Activated T-helper 1 cell treated with Interleukin-2 at 50 U/mL for 16 hours (primary cell): ENCODE measurements at places on chromosomes 1 and 21.

GRCh38 chr1:226884966-226885820 is 14.8 kb downstream of the PSEN2 start:
- DNase-seq, result no peak

GRCh38 chr1:78755986-78756385 is 106.4 kb downstream of the IFI44 start:
- no peak for DNase-seq

- DNase-seq, result no peak
Measured at GRCh38 chr21:45636951-45637646, 6.4 kb upstream of the PCBP3 start.

DNA sequence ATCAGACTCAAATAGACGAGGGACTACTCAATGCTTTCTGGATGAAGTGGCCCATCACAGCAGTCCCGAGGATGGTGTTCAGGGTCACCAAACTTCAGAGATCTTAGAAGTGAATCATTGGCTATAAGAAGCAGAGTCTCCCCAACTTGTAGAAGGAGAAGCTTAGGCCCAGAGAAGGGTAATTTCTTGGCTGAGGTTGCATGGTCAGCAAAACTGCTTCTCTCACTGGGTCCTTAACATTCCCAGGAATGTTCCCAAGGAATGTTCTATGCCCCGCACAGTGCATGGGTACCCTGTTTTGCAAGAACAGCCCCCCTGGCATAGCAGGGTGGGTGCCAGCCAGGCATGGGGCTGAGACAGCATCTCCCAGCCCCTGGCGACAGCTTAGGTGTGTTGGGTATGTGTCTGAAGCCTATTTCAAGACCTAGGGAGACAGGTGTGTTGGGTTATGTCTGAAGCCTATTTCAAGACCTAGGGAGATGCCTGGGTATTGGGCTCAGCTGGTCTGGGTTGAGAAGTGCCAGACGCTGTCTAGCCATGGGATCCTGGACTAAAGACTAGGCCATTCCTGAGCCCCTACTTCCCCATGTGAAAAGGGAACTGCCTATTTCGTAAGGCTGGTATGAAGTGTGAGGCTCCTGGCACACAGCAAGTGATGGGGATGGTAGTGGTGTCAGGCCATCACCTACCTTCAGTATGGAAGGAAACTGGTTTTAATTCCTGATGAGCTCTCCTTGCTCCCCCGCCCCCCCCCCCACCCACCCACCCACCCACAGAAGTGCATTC is 26.1 kb downstream of the PADI6 start:
- no peak for DNase-seq

DNA sequence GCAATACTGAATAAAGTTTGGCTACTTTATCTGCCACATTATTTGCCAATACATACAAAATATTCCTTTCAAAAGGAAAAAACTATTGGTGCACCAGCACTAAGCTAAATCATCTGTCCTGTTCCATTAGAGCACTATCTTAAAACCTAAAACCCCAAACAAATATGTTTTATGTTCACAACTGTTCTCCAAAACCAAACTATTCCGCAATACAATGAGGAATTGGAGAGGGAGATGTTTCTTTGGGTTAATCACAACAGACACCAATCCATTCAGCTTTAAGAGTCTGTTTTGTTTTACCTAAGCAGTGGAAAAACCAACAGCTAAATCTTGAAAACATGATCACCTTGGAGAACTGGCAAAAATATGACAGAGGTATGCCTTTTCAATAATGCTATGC is 85.1 kb downstream of the ZNF644 start:
- no peak for DNase-seq

DNA sequence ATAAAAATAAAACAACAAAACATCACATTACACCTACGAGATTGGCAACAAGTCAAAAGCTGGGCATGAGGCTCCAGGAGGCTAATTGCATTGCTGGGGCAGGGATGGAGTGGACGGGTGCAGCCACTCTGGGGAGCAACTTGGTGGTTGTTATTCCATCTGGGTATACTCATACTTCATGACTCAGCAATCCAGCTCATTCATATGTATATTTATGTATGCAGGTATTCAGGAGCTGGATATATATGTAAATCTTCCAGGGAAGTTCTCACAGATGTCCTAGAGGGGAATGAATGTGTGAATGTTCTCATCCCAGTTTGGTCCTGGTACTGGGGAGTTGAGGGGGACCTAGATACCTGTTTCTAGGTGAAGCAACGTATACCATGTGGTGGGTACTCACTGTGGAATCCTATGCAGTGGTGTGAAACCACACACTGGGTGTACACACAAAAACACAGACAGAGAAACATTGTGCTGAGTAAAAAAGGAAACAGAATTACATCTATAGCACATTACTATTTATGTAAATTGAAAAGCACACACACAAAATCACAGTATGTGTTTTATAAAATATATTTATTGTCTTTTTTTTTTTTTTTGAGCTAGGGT is 79.7 kb upstream of the RAB4A start:
- no peak for DNase-seq

DNA sequence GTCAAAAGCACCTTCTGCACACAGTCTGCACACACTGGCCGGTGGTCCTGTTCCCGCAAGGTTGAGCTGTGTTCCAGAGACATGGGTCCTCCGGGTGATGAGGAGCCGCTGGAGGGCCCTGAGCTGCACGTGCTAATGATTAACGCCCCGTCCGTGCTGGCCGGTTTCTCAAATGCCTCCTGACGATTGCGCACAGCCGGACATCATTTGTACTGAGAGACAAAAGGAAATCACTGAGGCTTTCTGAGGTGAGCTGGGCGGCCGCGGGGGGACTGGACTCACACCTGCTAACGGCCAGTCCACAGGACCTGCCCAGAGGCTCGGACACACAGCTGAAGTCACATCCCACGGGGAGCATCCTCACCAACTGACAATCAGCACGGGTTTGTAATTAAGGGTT is 29.2 kb downstream of the POFUT2 start:
- DNase-seq, result no peak

GRCh38 chr1:169874229-169874628 is 19.5 kb downstream of the SCYL3 start:
- DNase-seq, result no peak

GRCh38 chr21:39867198-39867650 is at the start of gene PCP4:
TSS of gene PCP4 (plus strand) at chr21:39867438. CDS start at chr21:39867502, 64 bp downstream.
- no peak for DNase-seq

DNA sequence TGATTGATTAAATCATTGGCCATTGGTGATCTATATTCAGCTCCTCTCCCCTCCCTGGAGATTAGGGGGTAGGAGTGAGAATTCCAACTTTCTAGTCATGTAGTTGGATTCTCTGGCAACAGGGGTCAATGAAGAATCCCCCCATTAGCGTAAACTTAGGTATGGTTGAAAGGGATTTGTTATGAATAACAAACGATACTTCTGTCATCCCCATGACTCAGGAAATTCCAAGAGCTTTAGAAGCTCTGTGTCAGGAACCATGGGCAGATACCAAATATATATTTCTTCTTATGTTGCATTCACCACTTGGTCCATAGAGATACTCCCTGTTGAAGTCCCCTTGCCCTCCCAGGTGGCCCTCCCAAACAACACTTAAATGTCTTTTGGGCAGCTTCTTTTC is 124.5 kb downstream of the DNM3 start:
- DNase-seq, result no peak

GRCh38 chr1:229993060-229993459 is 74.0 kb upstream of the GALNT2 start:
- DNase-seq, result no peak

DNA sequence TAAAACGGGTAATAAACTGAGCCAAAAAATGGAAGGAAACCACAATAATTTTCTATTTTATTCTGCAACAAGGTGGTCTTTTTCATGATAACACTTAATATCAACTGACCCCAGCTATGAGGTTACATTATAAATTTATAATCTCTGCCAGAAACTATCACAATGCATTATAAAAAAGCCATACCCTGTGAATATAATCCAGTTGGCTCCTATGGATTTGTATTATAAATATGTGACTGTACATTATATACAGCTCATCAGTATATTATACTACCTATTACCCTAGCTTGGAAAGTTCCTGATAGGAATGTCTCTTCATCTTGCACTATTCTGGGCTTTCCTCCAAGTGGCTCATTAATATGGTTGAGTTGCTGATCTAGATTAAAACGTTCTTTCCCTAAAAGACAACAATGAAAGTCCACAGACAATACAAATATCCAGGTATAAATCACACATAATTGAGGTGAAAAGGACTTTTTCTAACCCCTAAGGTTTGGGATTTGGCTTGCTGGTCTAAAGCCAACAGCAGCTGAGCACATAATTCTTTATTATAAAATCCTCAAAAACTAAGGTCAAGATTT is 487.7 kb downstream of the TTLL7 start:
- no peak for DNase-seq

DNA sequence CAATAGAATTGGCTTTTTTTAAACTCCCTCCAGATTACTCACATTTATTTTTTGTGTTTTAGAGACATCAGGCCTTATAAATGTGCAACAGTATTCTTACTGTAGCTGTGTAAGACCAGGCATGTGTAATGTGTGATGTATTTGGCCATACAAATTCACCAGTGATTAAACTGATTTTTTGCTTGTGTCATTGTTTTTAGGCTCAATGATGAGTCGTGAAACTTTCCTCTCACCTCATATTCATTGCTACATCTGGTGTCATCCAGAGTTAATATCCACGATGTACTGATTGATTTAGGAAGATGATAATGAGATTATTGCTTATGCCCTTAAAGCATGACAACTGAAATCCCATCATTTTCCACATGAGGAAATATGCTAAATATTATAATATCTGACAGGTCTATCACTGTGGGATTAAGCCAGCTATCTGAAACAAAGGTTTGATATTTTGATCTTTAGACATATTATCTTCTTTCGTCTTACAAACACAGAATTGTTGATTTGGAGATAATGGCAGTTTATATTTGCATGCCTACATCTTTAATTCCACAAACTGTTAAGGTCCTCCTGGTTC is 487.9 kb downstream of the PTBP2 start:
- DNase-seq, result no peak

GRCh38 chr1:41382480-41383090 is 21.4 kb downstream of the FOXO6 start:
- DNase-seq, result no peak

- no peak for DNase-seq
Measured at GRCh38 chr1:94325377-94326302, 88.3 kb upstream of the ARHGAP29 start.

GRCh38 chr21:31932470-31932764 is 59.6 kb downstream of the HUNK start:
- DNase-seq, result no peak

DNA sequence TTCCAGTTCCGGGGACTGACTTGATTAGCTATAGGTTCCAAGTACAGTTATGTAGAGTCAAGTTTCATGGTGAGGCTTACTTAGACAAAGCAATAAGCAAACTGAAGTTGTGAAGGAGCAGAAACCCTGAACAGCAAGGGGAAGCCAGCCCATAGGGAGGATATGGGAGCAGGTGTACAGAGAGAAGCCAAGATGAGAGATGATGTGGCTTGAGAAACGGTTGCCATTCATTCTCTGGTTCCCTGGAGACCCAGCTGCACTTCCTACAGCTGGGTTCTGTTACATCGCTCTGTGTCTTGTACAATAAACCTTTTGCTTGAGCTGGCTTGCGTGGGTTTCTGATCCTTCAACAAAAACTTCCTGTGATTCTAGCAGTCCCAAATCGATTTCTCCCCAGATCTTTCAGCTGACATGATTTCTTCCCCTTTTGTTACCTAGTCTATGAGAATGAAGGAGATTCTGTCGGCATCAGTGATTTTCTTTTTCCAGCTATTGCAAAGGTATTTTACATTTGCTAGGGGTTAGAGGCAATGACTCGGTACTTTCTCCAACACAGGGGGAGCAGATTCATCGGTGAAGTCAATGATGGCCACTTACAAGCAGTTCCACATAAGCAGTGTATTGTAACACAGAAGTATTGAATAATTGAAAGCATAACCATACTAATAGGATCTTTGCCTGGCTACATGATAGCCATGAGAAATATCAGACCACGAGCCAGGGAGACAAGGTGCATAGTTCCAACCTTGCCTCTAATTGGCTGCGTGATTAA is 67.3 kb downstream of the URB2 start:
- DNase-seq, result no peak

DNA sequence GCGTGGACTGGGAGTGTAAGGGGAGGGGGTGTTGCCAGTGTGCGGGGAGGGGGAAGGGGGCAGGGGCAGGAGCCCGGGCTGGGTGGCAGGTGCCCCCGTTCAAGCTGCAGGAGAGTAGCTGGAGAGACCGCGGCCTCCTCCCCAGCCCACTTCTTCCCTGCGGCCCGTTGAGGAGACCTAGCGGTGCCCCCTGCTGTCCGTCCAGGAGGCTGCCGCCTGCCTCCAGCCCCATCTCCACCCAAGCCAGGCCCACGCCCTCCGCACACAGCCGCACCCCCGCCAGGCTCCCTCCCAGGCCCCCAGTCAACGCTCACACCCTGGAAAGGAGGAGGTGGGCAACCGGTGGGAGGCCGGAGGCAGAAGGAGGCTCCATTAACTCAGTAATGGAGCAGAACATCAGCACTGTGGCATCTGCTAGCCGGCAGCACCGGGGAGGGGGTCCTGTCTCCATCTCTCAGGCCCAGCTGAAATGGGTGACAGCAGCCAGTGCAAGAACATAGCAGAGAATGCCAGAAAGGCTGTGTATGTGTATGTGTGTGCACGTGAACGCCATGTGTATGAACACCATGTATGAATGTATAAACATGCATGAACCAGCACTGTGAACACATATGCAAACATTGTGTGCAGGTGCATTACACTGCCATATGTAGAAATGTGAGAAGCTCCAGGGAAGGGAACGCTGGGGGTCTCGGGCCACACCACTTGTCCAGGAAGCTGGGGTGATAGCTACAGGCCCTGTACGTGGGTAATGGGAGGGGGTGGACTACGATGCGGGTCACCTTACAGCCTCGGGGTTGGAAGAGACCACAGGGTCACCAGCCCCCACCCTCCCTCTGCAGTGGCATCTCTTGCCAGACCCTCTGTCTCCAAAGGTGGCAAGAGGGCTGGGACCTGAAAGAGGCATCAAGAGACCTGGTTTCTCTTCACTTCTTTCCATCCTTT is 84.6 kb downstream of the SYT2 start:
- DNase-seq, result peak; percentile 27

- no peak for DNase-seq
Measured at GRCh38 chr1:8263791-8264190, 54.1 kb upstream of the SLC45A1 start.

GRCh38 chr21:26820509-26820908 is 24.7 kb downstream of the ADAMTS1 start:
- DNase-seq, result no peak

GRCh38 chr1:203173011-203173555 is 2.5 kb downstream of the MYBPH start:
- no peak for DNase-seq

DNA sequence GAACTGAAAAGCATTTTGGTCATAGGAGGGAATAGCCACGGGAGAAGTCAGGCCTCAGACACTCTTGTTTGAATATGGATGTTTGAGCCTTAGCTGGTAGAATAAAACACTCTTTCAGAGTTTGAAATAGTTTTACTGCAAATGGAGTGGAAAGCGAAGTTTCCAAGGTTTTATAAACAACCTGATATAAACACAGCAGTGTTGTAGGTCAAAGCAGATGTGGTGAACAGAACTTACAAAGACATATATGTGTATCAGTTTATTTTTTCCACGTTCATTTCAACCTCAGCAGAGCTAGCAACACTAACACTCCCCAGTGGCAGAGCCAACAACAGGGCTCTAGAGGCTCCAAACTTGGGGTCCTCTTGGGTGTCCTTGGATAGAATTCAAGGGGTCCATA is 89.9 kb downstream of the WLS start:
- DNase-seq, result no peak
